ENCODE measurements at places on chromosomes 12 and 14. TPM values are rescaled to one million over a fixed set of nuclear protein-coding genes. Genes with fewer than 3 reads are reported as not detected.

DNA sequence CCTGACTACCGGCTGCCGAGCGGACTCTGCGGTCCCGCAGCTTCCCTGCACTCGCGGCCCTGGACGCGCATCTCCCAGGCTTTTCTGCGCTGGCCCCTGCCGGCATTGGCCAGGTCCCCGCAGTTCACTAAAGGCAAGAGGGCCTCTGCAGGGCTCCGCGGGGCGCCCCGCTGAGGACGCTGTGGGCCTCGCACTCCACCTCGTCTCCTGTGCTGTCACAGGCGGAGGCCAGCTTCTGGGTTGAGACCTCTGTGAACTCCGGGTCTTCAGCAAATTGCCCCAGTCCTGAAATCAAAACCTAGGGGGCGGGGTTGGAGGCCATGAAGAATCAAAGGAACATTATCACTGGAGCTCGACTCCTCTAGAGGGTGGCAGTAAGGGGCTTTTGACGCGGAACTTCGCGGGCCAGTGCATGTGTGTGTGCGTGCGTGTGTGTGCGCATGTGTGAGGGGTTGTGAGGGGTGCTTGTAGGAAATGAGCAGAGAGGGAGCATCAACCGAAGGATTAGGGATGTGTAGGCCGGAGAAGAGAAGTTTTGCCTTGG lies 68.5 kb upstream of the CAPRIN2 start:
- peak; percentile 66 for DNase-seq

RAD9B gene
- total RNA-seq, result 0.49 TPM

PTCSC3 gene
- total RNA-seq, result not detected

CLEC2A gene
- not detected for total RNA-seq
